Stimulated activated CD4-positive, alpha-beta T cell treated with anti-CD3 and anti-CD28 coated beads, TNF-alpha, amount 100 ng/mL, for 48 hours (primary cell): ENCODE measurements at places on chromosomes 16 and 17.

DNA sequence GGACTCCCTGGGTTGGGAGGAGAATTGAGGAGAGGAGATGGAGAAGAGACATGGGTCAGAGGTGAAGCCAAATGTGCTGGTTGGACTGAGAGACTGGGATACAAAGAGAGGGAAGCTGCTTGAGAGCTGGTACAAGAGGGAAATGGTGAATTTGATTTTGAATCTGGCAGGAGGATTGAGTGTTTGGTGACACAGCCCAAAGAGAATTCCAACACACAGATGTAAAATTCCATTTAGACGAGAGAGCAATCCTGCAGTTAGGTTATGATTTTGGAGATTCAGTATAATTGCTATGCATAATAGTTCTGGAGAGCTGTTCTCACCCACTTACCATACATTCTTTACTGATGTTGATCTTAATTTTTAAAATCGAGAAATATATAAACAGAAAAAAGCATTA lies 57.7 kb downstream of the HSD17B2 start:
- DNase-seq, result no peak

DNA sequence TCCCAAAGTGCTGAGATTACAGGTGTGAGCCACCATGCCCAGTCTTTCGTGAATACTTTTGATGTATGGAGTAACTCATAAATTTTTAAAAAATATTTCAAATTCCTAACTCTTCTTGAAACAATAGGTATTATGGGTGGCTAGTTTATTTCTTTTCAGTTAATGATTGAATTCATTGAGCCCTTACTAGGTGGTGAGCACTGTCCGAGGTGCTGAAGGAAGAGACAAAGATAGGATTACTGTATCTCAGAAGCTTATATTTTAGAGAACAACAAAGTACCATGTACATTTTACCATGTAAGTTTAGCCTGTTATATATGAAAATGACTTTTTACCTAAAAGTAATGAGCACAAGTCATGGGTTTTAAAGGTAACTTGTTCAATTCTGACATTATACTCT lies 418.3 kb downstream of the NPIPA7 start:
- DNase-seq, result no peak

DNA sequence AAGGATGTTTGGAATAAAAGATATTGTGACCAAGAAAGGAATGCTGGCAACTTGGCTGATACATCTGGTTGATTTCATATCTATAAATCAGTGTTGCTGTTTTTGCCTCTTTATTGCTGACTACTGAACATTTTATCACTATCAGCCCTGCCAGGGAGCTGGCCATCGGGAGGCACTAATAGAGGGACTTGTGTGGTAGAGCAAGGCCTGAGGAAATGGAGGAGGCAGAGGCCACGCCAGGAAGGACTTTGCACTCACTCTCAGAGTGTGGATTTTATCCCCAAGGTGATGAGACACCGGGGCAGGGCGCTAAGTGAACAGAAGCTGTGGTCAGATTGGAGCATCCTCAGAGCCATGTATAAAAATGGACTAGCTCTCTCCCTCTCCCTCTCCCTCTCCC lies 9.3 kb upstream of the CYB561 start:
- no peak for DNase-seq

DNA sequence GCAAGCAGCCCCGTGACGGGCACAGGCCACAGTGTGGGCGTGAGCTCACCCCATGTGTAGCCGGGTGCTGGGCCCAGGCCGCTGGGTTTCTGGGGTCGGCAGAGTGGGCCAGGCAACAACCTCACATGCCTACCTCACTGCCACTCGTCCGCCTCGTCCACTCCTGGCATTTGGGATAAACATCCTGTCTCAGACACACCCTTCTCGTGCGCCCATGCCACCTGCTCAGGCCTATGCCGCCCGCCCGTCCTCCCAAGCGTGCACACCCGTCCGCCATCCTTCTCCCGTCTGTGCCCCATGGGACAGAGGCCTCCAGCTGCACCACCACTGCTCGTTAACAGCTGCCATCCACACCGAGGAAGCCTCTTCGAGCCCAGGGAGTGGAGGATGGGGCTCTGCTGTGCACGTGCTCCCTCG lies 64.3 kb downstream of the KLHDC4 start:
- DNase-seq, result no peak

DNA sequence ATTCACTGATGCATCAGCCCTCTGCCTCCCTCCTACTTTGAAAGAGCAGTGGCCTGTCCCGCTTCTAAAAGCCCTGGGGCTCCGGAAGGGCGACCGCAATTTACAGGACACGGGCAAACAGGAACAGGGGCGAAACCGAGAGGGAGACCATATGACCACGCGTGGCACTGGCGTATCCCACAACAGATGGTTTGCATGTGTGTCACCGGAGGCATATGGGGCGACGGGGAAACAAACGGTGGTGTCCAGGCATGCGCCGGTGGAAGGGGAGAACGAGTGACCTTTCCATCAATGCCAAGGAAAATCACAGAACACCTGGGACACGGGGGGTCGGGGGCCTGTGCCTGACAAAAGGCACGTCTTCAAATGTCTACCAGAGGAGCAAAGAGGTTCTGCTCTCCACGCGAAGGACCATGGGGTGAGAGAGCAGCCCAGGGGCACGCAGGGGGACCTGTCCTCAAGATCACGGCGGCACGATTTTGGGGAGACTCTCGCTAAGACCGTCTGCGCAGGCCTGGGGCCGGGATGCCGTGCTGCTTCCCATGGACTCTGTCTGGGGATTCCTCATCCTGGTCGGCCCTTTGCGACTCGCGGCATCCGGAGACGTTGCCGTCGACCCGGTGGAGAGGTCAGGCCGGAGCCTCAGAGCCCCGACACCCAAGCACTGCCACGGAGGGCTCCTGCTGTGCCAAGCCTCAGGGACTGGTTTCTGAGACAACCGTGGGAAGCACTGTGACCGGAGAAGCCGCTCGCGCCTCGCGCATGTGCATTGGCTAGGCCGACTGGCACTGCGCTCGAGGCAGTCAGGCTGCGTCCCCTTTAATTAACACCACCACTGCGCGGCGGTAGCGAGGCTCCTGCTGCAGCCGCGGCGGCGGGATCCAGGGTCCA lies 12.8 kb upstream of the KCNJ18 start:
- no peak for DNase-seq

GRCh38 chr16:64866021-64866420 lies 255.8 kb downstream of the CDH11 start:
- no peak for DNase-seq

DNA sequence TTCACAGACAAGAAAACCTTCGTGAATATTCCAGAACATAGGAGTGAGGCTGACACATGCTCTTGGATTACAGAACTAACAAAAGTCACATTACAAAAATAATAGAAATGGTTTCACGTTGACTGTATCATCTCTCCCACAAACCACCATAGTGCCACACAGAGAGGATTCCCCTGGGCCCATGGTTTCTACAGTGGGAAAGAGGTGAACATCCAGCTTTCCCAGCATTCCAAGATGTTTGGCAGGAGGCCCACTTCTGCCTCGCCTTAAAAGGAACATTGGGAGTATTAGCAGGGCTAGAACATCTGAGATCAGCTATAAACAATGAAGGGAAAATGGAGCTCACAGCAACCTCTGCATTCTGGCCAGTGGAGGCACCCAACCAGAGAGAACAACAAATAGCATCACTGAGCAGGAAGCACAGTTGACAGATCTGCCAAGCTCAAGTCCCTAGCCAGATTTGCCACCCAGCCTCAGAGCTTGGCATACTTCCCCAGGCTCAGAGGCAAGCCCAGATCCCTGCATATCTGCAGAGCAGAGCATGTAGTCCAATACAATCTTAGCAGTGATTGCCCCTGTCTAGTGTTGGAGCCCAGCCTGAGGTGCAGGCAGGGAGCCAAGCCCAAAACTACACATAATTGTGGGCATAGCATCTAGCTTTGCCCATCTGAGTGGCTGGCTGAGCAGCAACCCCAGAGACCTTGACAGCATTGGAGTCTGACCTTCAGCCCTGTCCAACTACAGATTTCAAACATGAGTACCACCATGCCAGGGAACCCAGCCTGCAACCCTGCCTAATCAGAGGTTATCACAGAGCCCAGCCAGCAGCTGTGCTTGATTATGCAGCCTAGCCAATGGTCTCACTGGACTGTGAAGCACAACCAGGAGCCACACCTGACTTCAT lies 260.4 kb downstream of the CEP112 start:
- no peak for DNase-seq

DNA sequence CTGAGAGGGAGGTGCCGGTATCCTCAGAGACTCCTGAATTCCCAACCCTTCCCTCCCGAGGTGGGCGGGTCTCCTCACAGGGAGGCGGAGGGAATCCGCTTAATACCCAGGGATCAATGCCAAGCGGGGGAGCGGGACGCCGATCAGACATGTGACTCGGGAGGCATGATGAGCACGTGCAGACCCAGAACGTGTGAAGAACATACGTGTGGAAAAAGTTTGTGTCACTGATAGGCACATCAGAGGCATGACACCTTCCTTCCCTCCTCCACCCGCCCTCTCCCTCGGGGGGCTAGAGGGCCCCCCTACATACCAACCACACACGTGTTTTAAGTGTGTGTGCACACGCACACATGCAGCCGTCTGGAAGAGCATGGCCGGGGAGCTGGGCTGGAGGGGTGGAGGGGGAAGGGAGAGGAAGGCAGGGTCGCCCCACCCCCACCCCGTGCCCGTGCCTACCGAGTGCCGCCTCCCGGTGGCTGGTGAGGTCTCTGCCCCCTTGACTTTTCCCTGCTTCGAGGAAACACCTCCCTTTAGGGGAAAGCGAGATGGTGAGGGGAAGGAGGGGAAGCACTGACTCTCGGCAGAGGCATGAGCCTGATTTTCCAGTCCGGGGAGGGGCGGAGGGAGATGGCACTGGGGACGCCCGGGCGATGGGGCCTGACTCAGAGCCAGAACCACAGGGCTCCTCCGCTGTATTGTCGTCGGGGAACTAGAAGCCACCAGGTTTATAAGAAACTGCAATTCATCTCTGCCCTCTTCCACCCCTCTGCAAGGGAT lies 12.1 kb upstream of the TBX21 start:
- DNase-seq, result peak; percentile 97

- no peak for DNase-seq
Observed at GRCh38 chr17:55414983-55415382, 6.7 kb downstream of the MMD start.

DNA sequence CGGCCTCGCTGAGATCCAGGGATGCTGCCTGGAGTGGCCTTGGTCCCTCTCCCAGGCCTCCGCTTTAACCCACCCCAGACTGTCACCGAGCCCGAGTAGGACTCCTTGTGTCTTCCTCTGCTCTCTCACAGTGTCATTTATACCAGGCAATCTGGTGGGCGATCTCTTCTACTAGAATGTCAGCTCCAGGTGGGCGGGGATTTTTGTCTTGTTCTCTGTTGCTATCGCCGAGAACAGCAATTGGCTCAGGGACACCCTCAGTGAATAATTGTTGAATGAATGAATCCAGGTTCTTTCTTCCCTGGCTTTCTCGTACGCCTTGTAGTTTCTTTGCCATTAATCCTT lies 591 bp downstream of the DHX38 start:
- peak; percentile 11 for DNase-seq

DNA sequence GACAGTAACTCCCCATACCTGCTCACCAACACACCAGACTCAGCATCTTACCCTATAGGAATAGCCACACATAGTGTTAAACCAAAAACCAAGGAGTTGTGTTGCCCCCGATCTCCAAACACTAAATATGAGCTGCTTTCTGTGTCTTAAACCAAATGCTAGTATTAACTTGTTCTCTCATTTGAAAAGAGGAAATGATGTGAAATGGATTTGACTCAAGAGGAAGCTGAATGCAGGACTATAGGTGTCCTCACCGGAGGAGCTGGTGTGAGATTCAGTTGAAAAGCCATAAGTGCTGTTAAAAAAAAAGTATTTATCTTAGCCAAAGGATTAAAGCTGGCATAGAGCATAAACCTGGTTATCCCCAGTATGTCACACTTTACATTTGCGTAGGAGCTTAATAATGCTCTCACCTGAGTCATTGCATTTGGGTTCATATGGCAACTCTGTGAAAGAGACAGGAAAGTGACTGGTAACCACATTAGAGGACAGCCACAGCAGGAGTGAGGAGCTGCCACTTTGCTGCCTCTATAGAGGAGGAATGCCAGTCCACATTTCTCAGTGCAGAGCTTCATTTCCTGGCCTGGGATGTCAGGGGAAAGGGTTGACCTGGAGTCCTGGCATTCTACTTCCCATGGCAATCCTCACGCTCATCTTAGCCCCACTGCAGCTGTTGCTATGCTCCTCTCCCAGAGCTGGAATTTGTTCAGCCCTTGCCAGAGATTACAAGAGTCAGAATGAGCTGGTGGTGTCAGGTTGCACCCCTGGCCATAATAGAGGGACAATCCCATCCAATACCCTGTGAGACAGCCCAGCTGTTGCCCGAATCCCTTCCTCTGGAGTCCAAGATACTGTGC lies 143.3 kb upstream of the ANKFN1 start:
- no peak for DNase-seq

GRCh38 chr17:50661348-50661747 lies 26.7 kb downstream of the ABCC3 start:
- DNase-seq, result no peak

GRCh38 chr17:691423-691822 lies 23.2 kb downstream of the VPS53 start:
- DNase-seq, result no peak

DNA sequence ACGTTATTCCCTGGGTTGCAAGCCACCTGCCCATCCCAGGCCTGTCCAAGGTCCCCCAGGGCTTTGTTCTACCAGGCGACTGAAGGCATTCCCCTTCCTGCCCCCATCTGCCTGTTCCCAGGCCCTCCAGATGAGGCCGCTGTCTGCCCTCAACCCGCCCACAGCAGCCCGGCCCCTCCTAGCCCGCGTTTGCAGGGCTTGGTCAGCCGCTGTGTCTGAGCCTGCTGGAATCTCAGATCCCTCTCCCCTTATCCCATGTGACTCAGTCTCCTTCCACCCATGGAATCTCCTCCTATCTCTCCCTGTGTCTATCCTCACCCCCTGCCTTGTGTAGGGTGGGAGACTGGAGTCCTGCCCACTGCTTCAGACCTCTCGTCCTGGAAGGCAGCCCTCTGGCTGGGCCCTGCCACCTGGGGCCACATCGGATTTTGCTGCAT lies 186.0 kb upstream of the TNRC6C start:
- peak; percentile 35 for DNase-seq

- no peak for DNase-seq
Observed at GRCh38 chr17:57016071-57016763, 38.3 kb downstream of the SCPEP1 start.

- DNase-seq, result no peak
Observed at GRCh38 chr17:3935825-3936355, 19.6 kb upstream of the P2RX1 start.

- no peak for DNase-seq
Observed at GRCh38 chr16:71289732-71290062, 495 bp upstream of the CMTR2 start.
